Uterus (tissue), 4 donors: ENCODE measurements at places on chromosomes 2 and 18. TPM values are rescaled to one million over a fixed set of nuclear protein-coding genes. Genes with fewer than 3 reads are reported as not detected.

RANBP2 gene
- 117 TPM for total RNA-seq

GRCh38 chr2:27972311-27972710, 81.8 kb downstream of the BABAM2 start:
- no peak for DNase-seq

DYNAP gene
- total RNA-seq, result not detected

- no peak for DNase-seq
These were observed 11.0 kb downstream of the ZNF407 start for GRCh38 chr18:74608681-74609080.

ZNF638 gene
- 278 TPM for total RNA-seq

DNA sequence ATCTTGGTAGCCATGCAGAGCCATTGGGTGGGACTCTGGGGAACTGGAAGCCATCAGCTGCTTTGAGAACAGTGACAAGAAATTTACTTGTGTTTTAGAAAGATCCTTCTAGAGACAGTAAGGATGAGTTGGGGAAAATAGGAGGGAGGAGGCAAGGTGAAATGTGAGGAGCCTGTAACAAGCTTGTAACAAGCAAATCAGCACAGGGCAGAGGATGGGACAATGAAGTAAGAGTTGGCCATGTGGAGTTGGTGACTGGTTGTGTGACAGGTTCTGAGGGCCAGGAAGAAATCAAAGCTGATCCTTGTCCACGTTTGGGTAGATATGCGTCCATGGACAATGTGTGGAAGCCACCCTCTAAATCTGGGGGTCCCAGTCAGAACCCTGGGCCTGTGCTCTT, 84.4 kb downstream of the MYO3B start:
- no peak for DNase-seq
